Stimulated activated CD4-positive, alpha-beta T cell treated with anti-CD3 and anti-CD28 coated beads, Interleukin-2, amount 100 ng/mL, for 48 hours (primary cell): ENCODE measurements at places on chromosomes 4 and X.

- no peak for DNase-seq
These were observed 20.5 kb downstream of the MND1 start for GRCh38 chr4:153365003-153365402.

DNA sequence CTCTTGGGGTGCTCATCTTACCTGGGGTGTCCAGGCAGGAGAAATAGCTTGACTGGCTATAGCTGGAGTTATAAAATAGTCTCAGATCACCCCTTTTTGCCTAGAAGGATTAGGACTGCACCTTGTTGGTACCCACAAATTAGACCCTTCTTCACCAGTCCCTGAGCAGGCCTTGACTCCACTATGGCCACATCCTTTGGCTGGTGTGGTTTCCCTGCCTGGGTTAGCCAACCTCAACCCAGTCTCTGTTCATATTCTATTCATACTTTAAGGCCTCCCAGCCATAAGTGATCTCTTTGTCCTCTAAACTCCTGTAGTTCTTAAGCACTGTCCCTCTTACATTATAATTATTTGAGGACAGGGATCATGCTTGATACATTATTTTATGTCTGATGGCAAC lies 69.4 kb downstream of the ARX start:
- DNase-seq = no peak

DNA sequence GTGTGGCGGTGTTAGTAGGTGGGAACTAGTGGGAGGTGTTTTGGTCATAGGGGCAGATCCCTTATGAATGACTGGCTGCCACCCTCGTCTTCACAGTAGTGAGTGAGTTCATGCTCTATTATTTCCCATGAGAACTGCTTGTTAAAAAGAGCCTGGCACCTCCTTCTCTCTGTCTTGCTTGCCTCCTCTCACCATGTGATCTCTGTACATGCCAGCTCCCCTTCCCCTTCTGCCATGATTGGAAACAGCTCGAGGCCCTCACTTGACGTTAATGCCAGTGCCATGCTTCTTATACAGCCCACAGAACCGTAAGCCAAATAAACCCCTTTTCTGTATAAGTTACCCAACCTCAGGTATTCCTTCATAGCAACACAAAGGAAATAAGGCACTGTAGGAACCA lies 21.7 kb downstream of the PNMA6F start:
- DNase-seq = no peak

DNA sequence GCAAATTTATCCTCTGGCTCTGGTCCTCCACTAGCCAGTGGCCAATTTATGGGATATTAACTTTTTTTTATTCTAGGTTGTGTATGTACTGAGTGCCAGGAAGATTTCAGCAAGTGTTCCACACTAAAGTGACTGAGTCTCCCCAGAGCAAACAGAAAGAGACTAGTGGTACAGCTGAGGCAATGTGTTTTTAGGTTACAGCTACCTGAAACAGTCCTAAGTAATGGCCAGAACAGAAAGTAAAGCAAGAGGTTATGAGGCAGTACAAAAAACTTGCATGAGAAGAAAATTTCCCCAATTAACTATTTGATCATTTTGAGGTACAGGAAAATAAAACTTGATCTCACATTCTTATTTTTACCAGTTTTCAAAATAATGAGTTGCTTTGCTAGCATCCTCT lies 31.2 kb downstream of the PRDM8 start:
- DNase-seq = no peak

- DNase-seq = no peak
These were observed 35.5 kb upstream of the PLS3 start for GRCh38 chrX:115525486-115525885.

GRCh38 chr4:84362896-84363655 lies 136.0 kb downstream of the NKX6-1 start:
- no peak for DNase-seq

- no peak for DNase-seq
These were observed 13.4 kb downstream of the ADH1C start for GRCh38 chr4:99339172-99339571.

DNA sequence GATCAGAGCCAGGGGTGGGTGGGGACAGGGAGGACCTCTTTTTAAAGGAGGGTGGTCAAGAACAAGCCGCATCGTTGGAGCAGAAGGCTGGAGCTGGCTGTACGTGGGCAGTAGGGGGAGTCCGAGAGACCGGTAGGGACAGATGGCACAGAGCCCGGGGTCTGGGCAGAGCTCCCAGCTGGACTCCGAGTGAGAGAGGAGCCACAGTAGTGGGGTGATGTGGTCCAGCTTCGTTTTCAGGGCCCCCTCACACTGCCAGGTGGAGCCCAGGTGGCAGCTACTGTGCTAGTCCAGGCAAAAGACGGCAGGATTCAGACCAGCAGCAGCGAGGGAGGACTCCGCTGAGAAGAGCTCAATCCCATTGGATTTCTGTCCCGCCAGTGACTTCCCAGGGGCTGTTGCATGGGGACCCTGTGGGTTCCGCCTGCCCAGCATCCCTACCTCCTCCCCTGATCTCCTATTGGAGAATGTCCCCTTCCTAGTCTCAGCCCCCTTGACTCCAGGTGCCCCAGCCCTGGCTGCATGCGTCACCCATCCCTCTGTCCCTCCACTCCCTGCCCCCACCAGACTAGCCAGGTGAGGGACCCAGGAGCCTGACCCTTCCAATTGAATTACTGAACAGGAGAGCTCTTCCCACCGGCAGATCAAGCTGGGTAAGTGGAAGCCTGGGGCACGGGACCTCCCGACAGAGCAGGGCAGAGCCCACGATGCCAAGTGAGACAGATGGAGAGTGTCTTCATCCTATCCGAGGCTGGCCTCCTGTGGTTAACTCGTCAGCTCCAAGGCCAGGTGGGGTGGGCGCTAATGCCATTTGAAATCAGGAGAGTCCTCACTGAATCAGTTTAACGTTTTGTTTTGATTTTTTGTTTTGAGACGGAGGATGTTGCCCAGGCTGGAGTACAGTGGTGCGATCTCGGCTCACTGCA lies 2.9 kb downstream of the ARHGAP4 start:
- no peak for DNase-seq

DNA sequence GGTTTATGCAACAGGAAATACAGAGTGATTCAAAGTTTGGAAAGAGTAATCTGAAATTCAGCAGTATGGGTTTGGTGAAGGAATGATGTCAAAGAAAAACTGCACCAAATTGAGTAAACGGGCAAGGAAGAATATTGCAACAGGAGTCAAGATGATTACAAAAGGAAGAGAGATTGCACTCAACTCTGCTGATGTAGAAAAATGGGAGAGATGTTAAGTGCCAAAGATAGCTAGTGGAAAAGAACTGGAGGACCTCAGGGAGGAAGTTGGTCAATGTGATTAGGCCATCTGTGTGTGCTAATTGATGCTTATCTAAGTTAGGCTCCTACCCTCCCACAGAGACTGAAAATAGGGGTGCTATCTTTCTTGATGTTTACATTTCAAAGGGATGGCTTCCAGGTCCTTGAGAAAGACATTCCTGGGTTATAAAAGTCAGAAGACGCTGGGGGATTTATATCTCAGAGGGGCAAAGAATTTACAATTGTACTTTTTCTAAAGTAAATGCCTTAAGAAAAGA lies 167.4 kb upstream of the FAM47A start:
- DNase-seq = no peak

DNA sequence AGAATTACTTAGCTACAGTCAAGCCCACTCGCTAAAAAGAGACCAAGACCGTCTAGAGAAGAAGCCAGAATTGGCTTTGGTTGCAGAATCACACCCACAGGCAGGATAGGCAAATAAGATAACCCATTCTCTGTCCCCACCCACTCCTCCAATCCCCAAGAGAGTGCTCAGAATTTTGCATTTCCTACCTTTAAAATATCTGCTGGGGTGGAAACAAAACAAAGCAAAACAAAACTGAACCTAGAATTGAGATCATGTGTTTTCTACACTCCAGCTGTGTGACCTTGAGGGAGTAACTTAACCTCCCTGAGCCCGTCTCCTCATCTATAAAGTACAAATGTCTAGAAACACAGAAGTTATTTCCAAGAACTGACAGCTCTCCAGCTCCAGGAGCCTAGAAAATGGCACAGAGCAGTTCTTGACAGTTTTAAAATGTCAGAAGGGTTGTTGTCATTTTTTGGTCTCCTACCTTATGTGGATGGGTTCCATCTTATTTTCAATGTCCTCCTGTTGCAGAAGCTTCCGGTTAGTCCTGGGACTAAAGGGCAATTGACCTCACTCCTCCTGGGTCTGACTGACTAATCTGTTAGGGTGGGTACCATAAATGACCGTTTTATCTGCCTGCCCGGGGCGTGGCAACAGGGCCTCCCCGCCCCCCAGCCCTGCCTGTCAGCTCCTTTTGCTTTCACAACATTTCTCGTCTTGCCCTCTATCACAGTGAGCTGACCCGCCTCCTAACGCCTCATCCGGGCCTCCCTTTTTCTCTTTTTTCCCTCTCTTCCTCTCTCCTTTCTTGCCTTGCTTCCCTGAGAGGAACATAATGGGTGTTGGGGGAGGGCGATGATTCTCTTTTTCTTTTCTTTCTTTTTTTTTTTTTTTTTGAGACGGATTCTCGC lies 114.0 kb downstream of the RBM47 start:
- no peak for DNase-seq

- no peak for DNase-seq
These were observed 405.3 kb upstream of the EDA2R start for GRCh38 chrX:67044029-67044653.

GRCh38 chrX:10892621-10893225 lies 218.4 kb upstream of the HCCS start:
- DNase-seq = no peak

GRCh38 chr4:121227341-121227792 lies 63.2 kb upstream of the TNIP3 start:
- DNase-seq = no peak

DNA sequence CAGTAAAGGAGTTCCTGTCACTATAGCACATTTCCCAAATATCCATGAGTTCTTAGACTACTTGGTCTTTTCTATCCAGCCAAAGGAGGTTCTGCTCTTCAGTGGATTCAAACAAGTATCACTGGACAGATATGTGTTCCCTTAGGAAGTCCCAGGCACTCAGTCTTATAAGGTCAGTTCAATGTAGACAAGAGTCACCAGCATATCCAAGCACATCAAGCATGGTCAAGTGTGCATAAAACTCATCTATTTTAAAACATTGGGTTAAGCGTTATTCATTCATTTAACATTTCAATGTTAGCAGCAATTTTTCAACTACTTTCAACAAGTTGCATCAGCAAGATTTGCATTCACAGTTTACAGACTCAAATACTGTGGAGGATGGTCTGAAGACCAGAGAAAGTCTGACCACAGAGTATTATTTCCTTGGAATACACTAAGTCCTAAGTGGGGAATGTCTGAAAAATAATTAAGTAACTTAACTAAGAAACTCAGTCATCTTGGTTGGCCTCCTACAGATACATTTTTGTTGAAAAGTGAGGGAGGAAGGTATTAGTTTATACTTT lies 630.5 kb upstream of the IGFBP7 start:
- DNase-seq = no peak

- no peak for DNase-seq
These were observed 1.5 kb upstream of the DDX3X start for GRCh38 chrX:41332408-41333002.

GRCh38 chr4:103720661-103721060 lies 876 bp upstream of the TACR3 start:
- no peak for DNase-seq

DNA sequence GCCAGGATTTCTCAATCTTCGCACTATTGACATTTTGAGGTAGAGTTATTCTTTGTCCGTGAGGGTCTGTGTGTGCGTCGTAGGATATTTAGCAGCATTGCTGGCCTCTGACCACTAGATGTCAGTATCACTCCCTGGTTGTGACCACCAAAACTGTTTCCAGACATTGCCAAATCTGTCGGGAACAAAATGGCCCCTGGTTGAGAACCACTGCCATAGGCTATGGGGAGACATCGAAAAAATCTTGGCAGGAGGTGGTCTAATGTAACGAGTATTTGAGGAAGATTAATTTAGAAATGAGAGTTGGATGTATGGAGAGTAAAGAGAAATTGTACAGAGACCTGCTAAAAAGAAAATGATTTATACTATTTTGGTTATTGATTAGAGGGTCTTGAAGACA lies 108.4 kb downstream of the DOCK11 start:
- DNase-seq = peak; percentile 26

GRCh38 chr4:152062936-152063620 lies 302.3 kb upstream of the GATB start:
- DNase-seq = no peak

DNA sequence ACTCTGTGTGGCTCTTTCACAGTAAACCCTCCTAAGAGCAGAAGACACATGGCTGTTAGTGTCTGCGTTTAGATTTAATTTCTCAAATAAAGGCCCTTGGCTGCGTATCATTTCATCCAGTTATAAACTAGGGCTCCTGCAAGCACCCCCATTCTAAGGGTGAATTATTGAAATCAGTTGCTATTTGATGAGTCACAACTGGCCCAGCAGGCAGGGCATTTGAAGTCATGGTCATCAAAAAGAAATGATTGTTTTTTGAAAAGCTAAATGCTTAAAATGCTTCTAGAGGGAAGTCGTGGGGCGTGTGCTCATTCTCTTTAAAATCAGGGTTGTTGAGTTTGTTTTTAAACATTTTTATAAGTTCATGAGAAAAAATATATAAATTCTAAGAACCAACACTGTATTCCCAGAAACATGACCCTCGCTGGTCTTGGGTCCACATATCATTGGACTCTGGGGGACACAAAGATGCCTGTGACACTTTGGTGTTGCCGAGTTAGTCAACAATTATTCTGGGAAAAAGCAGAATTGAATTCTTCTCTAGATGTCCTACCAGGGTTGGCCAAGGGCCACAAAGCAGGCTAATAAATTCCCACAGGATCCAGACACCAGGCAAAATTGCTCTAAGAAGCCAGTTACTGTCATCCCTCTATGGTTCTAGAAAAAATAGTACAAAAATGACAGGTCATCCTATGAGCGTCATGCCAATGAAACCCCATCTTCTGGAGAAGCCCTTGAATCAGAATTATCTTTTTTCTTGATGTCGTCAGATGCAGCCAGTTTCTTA lies 99.5 kb upstream of the MYOZ2 start:
- DNase-seq = no peak

- DNase-seq = peak; percentile 51
These were observed 213.4 kb upstream of the S100G start for GRCh38 chrX:16436348-16437188.

DNA sequence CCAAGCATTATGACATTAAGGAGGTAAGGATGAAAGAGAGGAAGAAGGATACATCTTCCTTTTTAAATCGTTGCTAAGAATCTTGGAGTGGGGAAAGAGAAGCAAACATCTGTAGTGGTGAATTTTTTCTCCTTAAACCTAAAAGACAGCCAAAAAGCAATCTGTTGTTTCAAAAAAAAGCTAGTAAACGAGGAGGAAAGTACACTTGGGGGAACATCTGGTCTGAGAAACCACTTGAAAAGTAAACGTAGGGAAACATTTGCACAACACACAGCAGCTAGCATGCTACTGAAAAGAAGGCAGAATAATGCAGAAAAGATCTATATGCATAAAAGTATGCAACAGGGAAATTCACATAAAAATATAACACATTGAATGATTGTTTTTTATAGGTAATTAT lies 1485.6 kb downstream of the PCDH19 start:
- no peak for DNase-seq
